Stimulated activated CD4-positive, alpha-beta T cell treated with anti-CD3 and anti-CD28 coated beads, TNF-alpha, amount 100 ng/mL, for 4 hours (primary cell): ENCODE measurements at places on chromosomes 7 and 10.

GRCh38 chr10:71268247-71268691 lies 50.8 kb upstream of the SLC29A3 start:
- DNase-seq, result no peak

GRCh38 chr10:24346877-24347519 lies 138.1 kb downstream of the KIAA1217 start:
- no peak for DNase-seq

DNA sequence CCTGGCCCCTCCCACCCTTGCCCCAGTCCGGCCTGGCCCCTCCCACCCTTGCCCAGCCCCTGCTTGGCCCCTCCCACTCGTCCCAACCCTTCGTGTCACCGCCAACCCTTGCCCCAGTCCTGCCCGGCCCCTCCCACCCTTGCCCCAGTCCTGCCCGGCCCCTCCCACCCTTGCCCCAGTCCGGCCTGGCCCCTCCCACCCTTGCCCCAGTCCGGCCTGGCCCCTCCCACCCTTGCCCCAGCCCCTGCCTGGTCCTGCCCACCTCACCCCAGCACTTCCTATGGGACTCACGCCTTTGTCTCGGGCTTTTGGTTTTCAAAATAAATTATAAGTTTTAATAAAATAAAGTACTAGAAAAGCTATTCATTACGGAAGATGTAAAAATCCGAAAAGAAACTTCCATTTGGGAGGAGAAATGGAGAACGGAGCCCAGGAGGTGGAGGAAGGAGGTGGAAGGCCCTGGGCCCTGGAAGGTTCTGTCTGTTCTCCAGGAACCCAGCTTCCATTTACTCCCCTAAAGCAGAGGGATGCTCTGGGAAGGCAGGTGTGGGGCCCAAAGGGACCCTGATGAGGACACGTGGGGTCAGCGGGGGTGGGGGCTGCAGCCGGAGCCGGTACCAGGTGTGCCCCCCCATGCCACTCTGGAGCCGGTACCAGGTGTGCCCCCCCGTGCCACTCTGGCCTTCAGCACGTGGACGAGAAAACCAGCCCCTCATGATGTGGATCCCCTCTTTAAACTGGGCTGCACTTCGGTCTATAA lies 52.2 kb downstream of the PWWP2B start:
- DNase-seq, result no peak

GRCh38 chr7:29457565-29458011 lies 106.0 kb upstream of the PRR15 start:
- no peak for DNase-seq

DNA sequence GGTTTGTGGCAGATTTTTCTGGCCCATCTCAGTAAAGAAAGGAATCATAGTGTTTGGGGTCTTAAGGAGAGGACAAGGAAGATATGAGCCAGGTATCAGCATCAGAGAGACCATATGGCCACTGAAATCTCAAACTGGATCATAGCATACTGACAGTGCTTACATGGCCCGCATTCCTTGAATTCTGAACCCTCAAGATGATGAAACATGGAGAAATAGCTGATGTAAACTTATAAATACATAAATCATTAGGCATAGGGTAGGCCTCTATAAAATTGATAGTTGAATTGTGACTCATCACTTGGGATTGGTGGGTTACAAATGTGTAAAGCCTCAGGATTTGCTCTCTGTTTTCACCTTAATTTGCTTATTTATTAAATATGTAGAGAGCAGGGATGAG lies 688.5 kb downstream of the CNTNAP2 start:
- no peak for DNase-seq
